ENCODE measurements at places on chromosomes 1 and 21. TPM values are rescaled to one million over a fixed set of nuclear protein-coding genes. Genes with fewer than 3 reads are reported as not detected.

The EFCAB7 gene
- 2.6 TPM for total RNA-seq

The SMCP gene
- total RNA-seq: not detected

The MCOLN3 gene
- total RNA-seq: not detected

The RGS2 gene
- 2.1 TPM for total RNA-seq

The OR2L3 gene
- not detected for total RNA-seq

The ANGPTL1 gene
- total RNA-seq: under 0.01 TPM

The ETNK2 gene
- 15.5 TPM for total RNA-seq

The SH2D2A gene
- total RNA-seq: not detected

The IL12RB2 gene
- total RNA-seq: 0.19 TPM

The CCDC185 gene
- total RNA-seq: not detected

The RXFP4 gene
- total RNA-seq: 0.06 TPM

The NID1 gene
- total RNA-seq: 261 TPM

The VSIG8 gene
- not detected for total RNA-seq
